Right lung (tissue), 10 donors: ENCODE measurements at places on chromosomes 12 and 14. TPM values are rescaled to one million over a fixed set of nuclear protein-coding genes. Genes with fewer than 3 reads are reported as not detected.

KRT72 gene
- 0.46 TPM for polyA plus RNA-seq

- DNase-seq = no peak
Measured at GRCh38 chr14:77649326-77649725, 32.9 kb upstream of the SPTLC2 start.

NEUROD4 gene
- 0.09 TPM for polyA plus RNA-seq

- DNase-seq = no peak
Measured at GRCh38 chr12:116490471-116490870, 68.7 kb upstream of the MAP1LC3B2 start.

DNA sequence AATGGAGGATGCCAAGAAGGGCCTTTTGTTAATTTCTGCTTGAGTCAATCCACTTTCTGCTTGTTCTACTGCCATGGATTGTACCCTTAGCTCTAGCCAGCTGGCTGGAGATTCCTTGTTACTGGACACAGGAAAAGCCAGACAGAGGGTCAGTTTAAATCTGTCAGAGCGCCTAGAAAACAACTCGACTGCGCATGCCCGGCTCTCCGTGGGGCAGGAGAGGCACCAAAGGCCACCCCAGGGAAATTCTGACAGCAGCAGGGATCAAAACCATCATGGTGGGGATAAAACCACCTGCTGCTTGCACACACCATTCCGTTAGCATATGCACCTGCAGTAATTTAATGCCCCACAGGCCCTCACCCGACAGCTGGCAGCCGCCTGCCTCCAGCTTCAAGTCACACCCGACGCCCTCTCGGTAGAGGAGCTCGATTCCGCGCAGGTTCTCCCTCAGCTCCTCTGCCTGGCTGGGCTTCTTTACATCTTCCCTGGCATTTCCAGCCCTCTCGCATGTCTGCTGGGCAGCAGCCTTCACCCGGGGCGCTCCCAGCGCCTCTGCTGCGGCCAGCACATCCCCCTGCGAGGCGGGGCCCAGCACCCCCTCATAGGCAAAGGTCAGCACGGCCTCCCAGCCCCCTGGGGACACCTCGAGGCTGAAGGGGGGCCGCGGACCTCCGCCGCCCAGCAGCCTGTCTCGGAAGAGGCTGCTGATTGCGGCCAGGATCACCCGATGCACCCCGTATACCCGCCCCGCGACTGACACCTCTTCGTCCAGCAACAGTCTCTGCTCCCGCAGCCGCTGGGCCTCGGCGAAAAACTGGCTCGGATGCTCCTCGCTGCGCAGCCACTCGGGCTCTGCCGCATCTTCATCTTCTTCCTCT is 1.0 kb downstream of the KLHL33 start:
- DNase-seq = no peak

GRCh38 chr14:31435276-31435675 is 14.9 kb upstream of the HEATR5A start:
- DNase-seq = no peak

- DNase-seq = no peak
Measured at GRCh38 chr14:83873669-83874068, 1656.3 kb upstream of the FLRT2 start.

DNA sequence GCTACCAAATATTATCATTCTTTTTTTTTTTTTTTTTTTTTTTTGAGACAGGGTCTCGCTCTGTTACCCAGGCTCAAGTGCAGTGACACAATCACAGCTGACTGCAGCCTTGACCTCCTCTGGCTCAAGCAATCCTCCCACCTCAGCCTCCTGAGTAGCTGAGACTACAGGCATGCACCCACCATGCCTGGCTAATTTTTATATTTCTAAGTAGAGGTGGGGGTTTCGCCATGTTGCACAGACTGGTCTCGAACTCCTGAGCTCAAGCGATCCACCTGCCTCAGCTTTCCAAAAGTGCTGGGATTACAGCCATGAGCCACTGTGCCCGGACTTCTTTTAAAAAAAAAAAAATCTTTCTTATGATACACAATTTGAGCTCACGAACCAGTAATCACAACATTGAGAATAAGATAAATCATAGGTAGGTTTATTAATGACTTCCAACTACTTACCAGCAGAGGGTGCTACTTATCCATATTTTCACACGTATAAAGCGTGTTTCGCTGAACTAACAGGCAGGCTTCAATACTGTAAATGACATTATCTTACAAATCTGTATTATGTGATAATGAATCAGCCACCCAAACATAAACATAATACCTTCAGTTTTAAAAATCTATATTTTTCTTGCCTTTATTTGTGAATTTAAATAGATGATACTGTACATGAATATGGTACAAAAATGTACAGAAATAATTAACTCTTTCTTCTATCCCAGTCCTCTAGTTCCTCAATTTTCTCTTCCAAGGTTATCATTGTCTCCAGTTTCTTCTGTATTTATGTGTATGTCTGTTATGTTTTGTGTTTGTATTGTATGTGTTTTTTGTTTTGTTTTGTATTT is 42.5 kb upstream of the BCAT1 start:
- peak; percentile 41 for DNase-seq
